Activated CD8-positive, alpha-beta memory T cell treated with anti-CD3 and anti-CD28 coated beads for 24 hours (primary cell): ENCODE measurements at places on chromosomes 4 and X.

DNA sequence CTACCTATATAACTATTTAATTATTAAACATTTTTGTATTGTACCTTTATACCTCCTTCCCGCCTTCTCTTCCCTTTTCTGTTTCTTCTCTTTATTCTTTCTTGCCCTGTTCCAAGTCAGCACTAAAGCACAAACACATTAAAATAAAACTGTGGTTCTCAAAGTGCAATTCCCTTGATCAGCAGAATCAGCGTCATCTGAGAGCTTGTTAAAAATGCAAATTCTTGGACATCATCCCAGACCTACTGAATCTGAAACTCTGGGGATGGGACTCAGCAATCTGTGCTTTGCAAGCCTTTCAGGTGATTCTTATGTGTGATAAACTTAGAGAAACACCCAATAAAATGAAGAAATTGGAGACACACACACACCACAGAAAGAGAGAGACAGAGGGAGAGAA, 178.4 kb upstream of the BMP3 start:
- DNase-seq = no peak

GRCh38 chrX:31603411-31604120, 531.7 kb upstream of the FTHL17 start:
- DNase-seq = no peak

- DNase-seq = no peak
Measured at GRCh38 chr4:20318001-20318908, 66.5 kb downstream of the SLIT2 start.

- DNase-seq = no peak
Measured at GRCh38 chr4:26468283-26468949, 21.9 kb downstream of the CCKAR start.

DNA sequence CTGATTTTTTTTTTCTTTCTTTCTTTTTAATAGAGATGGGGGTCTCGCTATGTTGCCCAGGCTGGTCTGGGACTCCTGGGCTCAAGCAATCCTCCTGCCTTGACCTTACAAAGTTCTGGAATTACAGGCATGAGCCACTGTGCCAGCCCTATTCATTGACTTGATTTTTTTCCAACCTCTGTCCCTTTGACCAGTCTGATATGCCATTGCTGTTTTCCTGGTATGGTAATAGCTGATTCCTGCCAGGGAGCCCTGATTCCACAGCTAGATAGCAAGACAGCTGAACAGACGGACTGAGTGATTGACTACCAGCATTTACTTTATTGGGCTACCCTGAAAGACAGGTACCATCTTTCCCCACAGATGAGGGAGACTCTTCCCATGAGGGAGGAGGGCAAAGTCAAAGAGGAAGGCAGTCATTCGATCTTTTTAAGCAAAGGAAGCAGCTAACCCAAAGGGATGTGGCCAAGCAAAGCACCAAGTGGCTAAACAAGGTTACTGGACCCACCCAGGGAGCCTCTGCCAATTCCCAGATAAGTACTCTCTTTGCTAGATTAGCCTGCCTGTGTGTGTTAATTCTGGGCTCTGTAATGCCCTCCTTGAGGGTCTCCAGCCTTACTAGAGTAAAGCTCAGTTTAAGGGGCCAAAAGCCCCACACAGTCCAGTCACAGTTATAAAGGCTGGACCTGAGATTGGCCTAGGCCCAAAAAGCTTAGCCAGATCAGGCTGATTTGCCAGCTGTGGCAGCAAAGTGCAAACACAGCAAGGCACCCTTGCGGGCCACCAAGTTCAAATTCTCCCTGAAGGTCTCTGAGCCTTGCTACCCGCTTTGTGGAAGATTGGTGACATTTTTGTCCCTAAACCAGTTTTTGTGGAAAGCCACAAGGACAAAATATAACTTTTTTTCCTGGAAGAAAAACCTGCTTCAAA, 192.4 kb upstream of the GPC4 start:
- no peak for DNase-seq

DNA sequence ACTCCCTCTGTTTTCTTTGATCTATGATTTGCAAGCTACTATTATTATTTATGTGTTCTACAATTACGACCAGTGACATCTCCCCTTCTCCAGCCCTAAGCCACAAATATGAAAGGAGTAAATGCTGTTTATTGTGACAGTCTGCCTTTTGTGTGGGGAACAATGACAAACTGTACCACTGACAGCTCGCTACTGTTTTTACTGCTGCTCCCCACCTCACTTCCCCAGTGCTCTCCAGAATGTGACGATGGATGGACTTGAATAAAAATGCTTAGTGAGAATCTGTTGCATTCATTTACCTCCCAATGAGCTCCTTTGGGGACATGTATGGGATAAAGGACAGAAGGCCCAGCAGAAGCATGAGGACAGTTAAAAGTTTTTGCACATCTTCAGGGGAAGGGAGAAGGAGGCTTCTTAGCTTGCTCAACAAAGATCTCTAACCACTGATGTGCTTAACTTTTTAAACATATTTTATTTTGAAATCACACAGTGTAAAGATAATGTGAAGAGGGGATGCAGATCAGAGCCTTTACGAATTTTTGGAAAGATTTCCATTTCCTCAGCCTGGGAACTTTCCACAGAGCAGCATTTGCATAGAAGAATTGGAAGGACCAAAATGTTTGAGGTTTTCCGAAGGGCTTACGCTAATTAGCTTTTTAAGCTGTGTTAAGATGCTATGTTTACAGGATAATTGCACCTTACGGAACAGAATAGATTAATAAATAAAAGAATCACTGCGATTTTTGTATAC, 485.1 kb upstream of the TENM3 start:
- no peak for DNase-seq

- no peak for DNase-seq
Measured at GRCh38 chrX:1423215-1423614, 29.5 kb downstream of the ASMTL start.

GRCh38 chr4:140654495-140654814, 85.7 kb upstream of the UCP1 start:
- no peak for DNase-seq

DNA sequence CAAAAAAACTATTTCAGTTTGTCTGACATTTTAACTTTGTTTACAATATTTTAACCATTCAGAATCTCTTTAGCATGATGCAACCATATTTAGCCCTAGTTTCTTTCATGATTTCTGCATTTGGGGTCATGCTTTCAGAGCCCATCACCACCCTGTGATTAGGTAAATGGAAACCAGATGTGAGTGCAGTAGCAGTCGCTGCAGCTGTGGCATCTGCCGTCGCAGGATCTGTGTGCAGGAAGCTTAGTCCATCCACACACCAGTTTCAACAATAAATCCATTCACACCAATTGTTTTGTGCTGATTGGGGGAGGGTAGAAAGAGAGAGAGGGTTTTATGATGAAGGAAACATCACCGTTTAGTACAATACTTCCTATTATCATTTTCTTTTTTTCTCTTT, 130.5 kb downstream of the CPEB2 start:
- no peak for DNase-seq

- no peak for DNase-seq
Measured at GRCh38 chr4:36492590-36492989, 211.2 kb downstream of the DTHD1 start.

GRCh38 chrX:68594769-68595168, 52.7 kb upstream of the STARD8 start:
- no peak for DNase-seq

DNA sequence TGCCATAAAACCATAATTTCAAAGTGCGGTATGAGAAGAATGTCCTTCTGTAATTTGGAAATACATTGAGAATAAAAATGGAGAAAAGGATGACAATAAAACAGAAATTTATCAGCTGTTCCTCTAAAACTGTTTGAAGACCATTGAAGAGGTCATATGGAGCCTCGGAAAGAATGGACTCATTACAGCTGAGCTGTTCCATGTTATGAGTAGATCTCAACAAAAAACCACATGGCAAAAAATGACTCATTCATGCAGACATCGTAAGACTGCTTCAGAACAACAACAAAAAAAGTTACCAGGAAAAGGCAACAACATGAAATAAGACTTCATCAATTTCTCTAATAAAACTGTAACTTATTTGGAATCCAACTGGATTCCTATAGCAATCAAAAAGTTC, 39.7 kb downstream of the AKAP4 start:
- no peak for DNase-seq
